Activated T-cell treated with anti-CD3 and anti-CD28 coated beads, Interleukin-2, amount 50 U/mL, for 24 hours (primary cell): ENCODE measurements at places on chromosomes 3 and 15.

DNA sequence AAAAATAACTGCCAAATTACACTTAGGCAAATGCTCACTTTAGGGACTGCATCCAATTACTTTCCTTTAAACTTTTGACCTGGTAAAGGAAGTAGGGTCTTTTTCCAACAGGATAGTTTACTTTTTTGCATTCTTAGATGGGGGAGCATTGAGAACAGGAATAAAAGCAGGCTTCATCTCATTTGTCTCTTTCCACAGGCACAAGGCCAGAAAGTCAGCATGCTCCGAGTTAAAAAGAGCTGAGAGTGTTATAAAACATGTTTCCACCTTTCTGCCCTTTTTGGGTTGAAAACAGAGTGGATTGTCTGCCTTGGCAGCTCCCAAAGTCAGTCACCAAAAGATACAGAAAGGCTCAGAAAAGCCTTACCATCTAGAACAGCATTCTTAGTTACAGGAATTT is 404.9 kb upstream of the ALCAM start:
- DNase-seq: no peak

- DNase-seq: no peak
These were observed 20.7 kb upstream of the ERC2 start for GRCh38 chr3:56488812-56489600.

- DNase-seq: no peak
These were observed 108.0 kb downstream of the SENP2 start for GRCh38 chr3:185693985-185694653.

GRCh38 chr3:138375447-138375846 is 27.1 kb downstream of the MRAS start:
- no peak for DNase-seq

- no peak for DNase-seq
These were observed 99.0 kb upstream of the AKAP13 start for GRCh38 chr15:85281293-85281882.

GRCh38 chr3:100131241-100131640 is 16.9 kb upstream of the FILIP1L start:
- no peak for DNase-seq

DNA sequence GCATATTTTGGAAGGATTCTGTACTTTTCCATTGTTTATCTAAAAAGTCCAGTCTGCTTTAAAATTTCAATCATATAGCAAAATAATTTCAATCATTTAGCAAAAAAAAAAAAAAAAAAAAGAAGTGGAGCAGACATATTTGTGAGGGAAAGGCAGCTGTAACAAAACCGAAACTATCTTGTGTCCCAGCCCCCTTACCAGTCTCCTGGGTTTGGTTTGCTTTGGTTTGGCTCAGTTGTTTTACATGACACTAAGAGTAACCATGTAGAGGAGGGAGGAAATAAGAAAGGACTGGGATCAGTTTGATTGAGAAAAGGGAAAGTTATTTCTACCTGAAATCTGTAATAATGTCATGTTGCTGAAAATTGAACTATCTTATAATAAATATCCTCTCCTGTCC is 158.8 kb upstream of the GADL1 start:
- DNase-seq: no peak

DNA sequence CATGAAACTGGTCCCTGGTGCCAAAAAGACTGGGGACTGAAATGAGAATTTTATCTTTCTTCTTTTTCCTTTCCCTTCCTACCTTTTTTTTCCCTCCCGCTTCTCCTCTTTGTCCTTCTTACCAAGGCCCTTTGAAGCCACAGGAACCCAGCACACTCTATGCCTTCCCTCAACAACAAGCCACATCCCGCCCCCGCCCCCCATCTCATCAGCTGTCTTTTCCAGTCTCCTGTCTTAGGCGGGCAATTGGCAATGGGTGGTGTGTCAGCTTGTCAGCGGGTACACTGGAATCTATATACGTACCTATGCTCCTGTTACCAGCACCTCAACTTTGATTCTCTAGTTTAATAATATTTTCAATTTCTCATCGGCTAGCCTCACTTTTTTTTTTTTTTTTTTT is 56.3 kb upstream of the CHD2 start:
- DNase-seq: no peak

DNA sequence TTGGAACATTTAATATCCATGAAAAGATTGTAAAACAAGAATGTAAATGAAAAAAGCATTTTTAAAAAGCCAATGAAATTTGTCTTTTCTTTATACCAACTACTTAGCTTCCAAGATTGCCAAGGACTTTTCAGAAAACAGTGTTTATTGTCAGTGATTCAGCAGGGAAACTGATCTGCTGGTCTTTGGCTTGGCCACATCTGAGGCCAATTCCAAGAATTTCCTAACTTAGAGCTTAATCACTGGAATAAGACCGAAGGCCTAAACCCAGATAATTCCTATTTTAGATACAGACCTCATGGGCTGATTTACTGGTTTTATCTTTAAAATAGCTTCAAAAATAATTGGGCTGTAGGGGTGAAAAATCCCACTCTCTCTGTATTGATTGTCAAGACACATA is 260.5 kb upstream of the RORA start:
- no peak for DNase-seq

DNA sequence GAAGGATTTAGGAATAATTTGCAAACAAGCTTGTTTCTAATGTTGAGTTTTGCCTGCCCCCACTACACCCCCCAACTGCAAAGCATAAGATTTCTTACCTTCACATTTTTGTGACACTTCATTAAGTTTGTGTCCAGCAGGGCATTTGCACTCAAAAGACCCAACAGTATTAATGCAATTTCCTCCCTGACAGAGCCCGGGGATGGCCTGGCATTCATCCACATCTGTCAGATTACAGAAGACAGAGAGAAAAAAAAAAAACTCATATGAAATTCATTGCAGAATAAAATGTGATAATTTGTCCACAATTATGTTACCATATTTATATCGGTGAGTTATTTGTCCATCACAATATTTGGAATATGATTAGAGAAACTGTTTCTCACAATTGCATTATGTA is 111.5 kb downstream of the FBN1 start:
- no peak for DNase-seq

GRCh38 chr3:112634786-112635541 is 6.0 kb downstream of the CCDC80 start:
- no peak for DNase-seq

- peak; percentile 47 for DNase-seq
These were observed 25.4 kb upstream of the SLC25A26 start for GRCh38 chr3:66195347-66195783.

DNA sequence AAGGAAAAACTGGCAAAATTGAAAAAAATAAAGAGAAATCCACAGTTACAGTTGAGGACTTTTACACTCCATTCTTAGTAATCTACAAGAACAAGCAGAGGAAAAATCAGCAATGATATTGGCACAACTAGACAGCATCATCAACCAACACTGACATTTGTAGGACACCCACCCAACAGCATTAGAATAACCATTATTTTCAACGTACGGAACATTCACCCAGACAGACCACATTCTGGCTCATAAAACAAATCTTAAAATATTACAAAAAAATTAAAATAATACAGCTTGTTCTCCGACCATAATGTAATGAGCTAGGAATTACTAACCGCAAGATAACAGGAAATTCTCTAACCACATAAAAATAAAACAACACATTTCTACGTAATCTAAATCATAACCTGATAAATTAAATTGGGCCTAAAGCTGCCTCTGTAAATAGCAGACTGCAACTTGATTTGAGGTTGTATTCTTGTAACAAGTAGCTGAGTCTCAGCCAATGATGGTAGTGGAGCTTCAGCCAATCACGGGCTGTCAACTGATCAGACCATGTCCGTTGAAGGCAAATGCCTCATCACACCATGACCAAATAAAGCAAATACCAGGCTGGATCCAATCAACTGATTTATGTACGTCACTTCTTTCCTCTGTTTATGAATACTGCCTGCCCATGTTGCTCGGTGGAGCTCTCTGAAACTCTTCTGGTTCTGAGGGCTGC is 9.2 kb downstream of the PLSCR4 start:
- DNase-seq: no peak

- no peak for DNase-seq
These were observed 138.3 kb downstream of the ANXA2 start for GRCh38 chr15:60259469-60259868.

GRCh38 chr3:31462050-31462569 is 70.6 kb upstream of the STT3B start:
- peak; percentile 41 for DNase-seq

DNA sequence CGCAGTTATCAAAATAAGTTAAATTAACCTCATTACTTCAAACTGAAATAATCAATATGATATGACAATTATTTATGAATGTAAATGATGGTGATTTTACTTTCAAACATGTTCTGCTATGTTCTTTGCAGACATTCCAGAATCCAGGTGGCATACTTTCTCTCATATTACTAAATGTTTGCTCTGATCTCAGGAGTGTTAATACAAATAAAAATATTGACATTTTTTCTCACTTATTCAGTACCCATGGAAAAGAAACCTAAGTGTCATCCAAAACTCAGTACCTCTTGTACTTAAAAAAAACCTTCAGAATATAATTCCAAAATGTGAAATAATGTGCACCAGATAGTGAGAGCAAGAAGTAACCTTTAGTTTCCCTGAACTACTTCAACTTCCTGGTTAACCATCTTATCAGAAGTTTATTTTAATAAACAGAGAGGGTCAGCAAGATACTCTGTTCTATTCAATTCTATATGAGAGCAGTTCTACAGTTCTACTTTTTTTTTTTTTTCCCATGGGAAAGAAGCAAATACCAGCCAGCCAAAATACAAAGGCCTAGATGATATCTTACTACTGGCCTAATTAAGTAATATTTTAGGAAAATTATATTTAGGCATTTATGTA is 494.1 kb downstream of the MECOM start:
- DNase-seq: no peak

DNA sequence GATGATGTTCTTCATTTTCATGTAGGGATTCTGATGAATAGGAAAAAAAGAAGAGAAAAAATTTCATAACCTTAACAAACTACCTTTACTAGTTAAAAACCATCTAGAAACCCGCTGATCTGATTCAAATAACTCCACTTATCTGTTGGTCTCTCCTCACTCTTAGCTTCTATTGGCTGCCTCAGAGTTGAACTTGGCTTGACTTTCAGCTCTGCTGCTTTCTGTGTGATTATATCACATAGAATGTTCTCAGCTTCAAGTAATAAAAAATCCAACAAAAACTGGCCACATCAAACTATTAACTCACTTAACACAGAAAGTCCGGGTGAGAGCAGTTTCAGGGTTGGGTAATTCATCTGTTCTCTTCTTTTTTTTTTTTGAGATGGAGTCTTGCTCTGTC is 126.8 kb upstream of the RASGRP1 start:
- no peak for DNase-seq

DNA sequence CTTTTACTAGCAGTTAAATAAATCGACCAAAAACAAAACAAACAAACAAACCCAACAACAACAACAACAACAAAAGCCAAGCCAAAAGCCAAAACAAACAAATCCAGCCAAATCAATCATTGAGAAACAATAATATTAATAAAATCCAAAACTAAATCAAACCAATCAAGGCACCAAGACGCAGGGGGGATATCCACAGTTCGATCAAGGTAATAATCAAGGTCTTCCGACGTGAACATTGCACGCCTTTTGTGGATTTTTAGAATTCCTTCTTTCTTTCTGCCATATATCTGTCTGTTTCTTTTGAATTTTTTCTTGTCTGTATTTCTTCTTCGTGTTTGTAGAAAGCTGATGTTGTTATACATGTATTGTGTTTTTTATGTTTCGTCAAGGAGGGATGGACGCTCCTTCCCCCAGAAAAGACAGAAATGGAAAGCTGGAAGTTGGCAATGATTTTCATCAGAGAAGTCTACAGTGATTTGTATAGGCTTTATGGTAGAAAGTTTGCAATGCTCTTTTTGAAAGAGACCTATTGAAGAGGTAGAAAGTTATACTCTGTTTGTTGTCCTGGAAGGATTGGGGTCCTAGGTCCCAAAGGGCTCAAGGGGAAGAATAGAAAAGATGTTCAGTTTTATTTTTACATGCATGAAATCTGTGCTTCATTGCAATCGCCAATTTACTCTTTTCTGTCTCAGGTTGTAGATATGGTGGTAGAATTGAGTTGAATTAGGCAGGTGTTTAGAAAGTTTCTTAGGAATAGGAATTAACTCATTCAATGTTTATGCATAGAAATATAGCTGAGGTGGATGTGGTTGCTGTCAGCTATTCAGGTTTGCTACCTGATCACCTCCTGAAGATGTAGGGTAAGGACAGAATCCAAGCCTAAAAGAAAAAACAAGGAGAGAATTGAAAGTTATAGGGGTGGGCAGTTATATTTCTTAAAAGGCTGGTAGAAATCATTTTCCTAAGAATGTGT is 1.2 kb downstream of the ARPP21 start:
- no peak for DNase-seq

DNA sequence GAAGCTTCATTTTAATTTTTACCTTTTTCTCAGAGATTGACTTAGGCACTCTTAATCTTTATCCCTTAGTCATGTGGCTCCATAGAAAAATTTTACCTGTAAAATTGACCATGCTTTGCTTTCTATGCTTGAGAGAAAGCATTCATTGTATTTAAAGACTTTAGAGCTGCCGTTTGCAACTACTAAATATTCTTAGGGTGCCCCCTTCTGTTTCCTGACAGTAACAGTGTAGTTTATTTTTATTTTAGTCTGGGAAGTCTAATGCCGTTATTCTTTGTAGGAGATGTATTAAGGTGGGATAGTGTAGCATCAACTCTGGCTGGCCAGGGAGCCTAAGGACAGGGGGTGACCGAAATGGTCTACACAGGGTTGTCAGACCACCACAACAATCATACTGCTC is 84.5 kb upstream of the SYNPR start:
- DNase-seq: no peak

DNA sequence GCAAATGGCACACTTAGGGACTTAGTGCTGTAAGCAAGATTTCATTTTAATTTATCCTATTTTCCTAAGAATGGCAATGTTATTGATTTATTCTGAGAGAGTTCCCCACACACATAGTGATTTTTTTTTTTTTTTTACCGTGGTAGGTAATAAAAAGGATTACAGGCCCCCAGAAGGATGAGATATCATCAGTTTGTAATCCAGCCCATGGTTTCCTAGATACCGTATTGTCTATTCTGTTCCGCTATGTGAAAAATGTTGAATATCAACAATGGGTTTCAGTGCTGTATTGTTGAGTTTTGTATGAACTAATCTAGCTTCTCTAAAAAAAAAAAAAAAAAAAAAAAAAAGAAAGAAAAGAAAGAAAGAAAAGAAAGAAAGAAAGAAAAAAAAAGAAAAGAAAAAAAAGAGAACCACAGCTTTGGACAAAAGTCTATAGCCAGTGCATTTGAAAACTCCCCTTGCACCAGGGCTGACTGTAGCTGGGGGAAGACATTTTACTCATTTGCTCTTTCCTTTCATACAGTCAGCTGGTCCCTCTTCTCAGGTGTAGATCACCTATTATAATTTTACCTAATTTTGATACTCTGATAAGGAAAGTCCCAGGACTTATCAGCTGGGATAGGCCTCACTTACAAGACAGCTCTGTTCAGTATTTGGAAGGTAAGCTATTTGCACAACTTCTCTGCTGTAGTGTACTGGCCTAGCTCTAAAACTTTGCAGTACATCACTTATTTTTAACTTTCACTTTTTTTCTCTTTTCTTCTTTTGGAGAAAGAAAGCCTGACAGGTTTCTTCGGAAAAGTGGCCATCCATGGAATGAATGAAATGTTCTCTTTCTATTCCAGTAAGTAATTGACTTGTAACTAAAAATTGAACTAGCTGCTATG is 101.4 kb upstream of the SOX2 start:
- DNase-seq: no peak

GRCh38 chr3:125271127-125271526 is 58.6 kb upstream of the SLC12A8 start:
- DNase-seq: no peak
